ENCODE measurements at places on chromosomes 11 and 22.

DNA sequence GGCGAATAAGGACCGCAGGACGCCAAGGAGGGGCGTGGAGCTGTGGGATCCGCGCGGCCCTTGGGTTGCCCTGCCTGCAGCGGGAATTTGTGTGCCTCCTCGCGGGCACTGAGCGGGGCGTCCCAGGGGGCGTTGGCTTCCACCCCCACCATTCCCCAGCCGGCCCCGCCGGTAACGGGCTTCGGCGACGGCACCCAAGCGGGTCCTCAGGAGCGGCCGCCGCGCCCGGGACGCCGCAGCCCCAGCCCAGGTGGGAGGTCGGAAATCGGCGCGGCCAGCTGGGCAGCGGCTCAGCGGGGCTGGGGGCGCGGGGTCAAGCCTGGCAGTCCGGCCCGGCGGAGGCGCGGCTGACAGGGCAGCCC lies 320 bp downstream of the CLTCL1 start:
- DNase-seq = no peak

- no peak for DNase-seq
Measured at GRCh38 chr11:28618416-28618815, 510.2 kb downstream of the METTL15 start.

DNA sequence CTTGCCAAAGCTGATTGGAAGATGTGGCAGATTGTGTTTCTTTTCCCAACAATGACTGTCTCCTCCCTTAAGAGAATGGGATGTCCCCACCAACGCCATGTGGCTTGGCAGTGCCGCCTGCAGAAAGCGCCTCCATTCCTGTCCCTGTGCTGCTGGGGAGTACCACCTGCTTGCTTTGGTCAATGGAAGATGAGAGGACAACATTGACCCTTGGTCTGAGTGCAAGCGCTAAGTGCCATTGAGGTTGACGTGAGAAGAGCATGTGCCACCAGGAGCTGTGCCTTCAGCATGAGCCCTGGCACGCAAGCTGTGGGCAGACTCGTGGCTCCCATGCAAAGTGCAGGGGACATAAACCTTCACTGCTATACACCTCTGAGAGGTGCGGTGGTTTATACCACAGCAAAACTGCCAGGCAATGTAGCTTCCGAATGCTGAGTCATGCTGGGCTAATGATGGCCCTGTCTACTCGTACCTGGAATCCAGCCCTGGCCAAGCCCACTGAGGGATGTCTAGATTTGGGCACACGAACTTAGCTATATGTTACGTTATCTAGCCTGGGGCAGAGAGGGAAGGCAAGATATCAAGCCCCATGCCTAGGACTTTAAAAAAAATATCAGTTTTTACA lies 41.9 kb downstream of the MYEOV start:
- DNase-seq = no peak

DNA sequence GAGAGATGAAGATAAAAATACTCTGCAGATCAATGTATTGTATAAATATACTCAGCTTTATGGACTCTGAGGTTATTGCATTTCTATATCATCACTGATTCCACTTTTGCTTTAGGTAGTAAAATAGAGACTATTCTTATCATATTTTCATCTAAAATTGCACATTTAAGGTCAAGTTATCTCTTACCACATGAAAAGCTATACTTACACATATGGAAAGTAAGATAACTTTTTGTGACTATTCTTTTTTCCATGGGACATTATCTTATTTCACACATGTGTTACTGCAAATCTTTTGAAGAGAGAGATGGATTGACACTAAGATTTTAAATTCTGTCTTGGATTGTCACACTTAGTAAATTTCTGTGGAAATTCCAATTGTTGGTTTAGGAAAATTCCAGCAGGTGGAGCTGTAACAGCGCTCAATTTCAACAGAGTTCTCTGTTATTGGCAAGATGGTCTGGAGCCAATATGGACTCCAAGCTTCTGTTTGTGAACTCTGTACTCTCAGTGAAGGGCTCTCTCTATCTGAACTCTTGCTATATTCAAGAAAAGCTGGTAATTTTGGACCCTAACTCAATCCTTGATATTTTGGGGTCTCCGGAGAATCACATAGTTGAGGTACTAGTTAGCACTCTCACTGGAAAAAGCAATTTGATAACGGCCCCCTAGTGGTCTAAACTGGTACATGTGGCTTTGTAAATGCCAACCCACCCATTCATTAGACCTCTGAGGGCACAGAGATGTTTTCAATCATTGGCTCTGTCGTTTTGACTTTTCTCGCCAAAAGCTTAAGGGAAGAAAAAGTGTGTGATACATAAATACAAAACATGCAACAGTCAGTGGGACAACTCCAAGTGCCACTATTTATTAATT lies 429.7 kb downstream of the ETS1 start:
- peak; percentile 84 for DNase-seq

DNA sequence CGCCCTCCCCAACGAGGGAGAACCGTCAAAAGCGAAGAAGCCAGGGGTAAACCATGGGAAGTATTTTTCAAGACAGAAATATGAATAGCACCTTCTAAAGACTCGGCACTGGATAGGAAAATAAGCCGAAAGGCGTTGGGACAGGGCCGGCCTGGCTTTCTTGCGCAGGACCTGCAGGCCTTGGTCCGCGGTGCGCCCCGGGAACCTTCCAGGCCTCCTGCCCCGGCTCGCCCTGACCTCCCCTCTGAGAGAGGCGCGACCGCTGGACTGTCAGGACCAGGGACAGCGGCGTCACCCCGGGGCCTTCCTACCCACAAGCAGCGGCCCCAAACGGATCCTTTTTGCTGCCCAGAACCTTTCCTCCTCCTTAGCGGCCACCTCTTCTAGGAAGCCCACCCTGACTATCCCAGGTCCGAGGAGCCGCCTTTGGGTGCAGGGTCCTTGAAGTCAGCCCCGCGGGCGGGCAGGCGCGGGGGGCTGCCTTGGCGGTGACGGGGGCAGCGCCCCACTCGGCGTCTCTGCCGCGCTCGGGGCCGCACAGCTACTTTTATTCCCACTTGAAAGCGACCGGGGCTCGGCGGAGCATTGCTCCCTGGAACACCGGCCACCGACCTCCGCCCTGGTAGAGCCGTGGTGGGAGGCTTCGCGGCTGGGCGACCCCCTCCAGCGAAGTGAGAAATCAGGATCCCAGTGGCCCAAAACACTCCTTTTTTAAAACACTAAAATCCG lies 650 bp upstream of the MAPK11 start:
- DNase-seq = peak; percentile 75

- DNase-seq = no peak
Measured at GRCh38 chr22:49005557-49005956, 822.1 kb downstream of the BRD1 start.

GRCh38 chr11:104531075-104531474 lies 367.1 kb upstream of the PDGFD start:
- DNase-seq = no peak

DNA sequence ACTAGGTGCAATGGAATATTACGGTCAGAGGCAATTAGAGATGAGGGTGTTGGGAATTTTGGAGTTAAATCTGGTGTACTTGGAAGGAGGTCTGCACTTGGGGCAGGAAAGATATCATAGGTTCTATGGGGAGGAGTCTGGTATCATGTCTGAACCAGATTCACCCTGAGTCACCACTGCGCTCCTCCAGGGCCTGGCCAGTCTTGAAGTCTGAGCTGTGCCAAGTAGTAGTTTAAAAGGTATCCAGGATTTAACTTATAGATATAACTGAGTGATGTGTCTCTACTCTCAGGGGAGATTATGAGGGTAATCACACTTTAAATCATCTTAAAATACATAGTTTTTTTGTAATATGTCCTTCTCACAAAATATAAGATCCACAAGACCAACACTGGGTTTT lies 6.6 kb downstream of the CNGA4 start:
- no peak for DNase-seq

- DNase-seq = peak; percentile 11
Measured at GRCh38 chr11:134638796-134639430, 226.9 kb upstream of the B3GAT1 start.

- no peak for DNase-seq
Measured at GRCh38 chr11:121099364-121099763, 1.7 kb upstream of the TECTA start.

DNA sequence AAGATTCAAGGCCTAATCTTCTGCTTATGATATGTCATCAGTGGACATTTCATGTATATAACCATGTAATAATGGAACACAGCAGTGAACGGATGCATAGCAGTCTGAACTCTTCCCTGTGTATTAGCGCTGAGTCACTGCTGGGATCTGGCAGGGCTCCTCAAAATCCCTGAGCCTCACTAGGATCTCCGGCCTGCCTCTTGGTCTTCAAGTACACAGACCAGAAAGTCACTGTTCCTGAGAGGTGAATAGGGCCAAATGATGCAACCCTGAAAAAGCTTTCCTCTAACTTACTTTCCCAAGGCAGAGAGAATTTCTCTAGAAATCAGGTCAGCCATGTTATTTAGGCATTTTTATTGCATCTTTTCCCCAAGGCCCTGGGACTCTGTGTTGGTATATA lies 35.0 kb downstream of the POU2AF1 start:
- DNase-seq = no peak

- DNase-seq = peak; percentile 61
Measured at GRCh38 chr11:64305691-64306562, 603 bp downstream of the ESRRA start.

GRCh38 chr11:96393753-96394348 lies 4.0 kb downstream of the JRKL start:
- DNase-seq = no peak

DNA sequence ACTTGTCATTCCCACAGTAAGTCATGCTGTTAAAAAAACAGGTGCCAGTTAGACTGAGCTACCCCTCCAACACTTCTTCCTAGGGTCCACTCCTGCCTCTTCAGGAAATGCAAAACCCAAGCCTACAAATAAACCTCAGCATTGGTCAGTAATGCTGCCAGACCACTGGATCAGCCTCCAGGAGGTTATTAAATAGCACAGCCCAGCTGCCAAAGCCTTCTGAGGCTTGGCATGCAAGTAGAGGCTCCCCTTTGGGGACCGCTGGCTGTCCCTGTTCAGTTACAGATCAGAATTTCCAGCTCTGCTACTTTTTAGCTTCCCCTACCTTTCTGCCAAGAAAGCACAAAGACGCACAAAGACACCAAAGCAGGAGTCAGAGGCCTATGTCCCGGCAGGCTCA lies 33.3 kb downstream of the ABTB2 start:
- no peak for DNase-seq

DNA sequence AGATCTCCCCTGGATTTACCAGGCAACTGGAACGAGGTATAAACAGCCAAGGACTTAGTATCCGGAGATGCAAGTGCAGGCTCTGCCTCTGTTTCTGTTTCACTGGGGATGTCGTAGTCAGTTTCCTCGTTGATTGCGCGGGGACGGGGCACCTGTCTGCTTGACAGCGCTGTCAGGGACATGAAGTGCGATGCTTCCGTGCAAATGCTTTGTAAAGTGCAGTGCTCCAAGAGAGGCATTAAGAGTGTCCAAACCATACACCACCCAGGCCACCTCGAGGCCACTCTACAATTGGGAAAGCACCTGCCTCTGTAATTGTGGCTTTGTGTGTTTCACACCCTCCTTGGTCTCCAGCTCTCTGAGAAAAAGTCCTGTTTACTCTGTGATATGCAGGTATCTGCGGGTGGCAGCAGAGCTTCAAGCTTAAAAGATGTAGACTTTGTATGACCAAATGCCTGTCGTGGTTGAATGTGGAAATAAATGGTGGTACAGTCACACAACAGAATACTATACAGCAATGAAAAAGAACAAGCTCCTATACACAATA lies 18.6 kb upstream of the CD5 start:
- no peak for DNase-seq

DNA sequence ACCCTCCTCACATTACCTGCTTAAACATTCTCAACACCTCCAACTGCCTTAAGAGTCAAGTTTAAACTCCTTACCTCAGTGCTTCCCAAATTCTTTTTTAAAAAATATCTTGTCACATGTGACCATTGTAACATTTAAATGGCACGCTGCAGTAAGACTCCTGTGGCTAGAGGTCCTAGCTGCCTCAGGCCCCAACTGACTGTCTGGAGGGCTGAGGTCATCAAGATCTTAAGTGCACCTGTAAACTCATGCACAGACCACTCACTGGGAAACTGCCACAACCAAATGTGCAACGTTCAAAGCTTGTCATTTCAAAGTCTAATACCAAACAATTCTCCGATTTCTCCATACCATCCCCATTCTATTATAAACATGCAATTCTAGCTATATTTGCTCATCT lies 16.4 kb upstream of the CCDC34 start:
- no peak for DNase-seq

DNA sequence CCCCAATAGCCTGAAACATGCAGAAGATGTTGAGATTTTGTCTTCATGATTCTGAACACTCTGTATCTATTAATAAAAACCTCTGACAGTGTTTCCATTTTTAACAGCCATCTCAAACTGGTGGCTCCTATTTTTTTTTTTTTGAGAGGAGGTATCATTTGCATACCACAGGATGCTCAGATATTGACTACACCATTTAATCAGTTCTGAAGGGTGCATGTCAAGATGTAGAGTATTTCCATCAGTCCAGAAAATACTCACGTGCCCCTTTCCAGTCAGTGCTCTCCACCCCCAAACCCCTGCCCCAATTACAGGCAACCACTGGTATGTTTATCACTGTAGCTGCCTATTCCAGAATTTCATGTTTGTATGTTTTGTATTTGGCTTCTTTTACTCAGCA lies 85.3 kb upstream of the SORL1-AS1 start:
- DNase-seq = no peak

- peak; percentile 18 for DNase-seq
Measured at GRCh38 chr11:13440100-13440855, 22.7 kb downstream of the BTBD10 start.

DNA sequence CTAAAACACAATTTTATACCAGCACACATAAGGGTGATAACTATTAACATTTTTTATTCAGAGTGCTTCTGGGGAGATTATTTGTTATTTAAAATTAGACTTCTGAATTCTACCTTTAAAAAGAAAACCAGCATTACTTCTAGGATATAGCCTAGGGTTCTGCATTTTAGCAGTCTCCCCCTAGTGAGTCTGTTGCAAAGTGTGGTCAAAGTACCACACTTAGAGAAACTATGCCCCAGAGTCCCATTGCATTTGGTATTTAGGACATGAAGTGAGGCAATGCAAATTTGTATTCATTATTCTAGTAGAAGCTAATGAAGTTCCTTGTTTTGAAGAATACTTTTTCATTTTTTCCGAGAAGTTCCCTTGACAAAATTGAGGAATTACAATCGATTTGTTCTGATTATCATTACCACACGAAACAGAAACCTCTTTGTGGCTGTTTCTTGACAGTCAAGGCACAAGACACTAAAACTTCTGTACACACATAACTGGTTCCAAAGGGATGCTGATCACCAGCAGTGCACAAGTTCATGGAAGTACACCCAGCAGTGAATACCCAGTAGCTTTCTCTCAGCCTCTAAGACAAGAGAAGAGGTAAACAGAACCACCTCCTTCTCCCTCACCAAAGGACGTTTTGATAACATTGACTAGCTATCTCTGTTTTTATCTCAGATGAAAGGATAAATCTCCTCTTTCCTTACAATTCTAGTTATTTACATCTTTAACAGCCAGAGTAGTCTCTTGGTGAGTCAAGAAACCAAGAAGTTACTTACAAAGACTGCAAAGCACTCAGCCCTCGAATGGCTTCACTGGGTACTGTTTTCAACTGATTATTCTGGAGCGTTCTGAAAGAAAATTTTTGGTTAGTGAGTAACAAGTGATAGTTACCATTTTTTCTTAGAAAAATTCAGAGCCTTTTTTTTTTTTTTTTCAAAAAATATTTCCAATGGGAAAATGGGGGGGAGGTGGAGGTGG lies 27.6 kb upstream of the CCDC34 start:
- no peak for DNase-seq

Data from lung (tissue), 17 donors.